ENCODE measurements at places on chromosomes 3 and 15.

DNA sequence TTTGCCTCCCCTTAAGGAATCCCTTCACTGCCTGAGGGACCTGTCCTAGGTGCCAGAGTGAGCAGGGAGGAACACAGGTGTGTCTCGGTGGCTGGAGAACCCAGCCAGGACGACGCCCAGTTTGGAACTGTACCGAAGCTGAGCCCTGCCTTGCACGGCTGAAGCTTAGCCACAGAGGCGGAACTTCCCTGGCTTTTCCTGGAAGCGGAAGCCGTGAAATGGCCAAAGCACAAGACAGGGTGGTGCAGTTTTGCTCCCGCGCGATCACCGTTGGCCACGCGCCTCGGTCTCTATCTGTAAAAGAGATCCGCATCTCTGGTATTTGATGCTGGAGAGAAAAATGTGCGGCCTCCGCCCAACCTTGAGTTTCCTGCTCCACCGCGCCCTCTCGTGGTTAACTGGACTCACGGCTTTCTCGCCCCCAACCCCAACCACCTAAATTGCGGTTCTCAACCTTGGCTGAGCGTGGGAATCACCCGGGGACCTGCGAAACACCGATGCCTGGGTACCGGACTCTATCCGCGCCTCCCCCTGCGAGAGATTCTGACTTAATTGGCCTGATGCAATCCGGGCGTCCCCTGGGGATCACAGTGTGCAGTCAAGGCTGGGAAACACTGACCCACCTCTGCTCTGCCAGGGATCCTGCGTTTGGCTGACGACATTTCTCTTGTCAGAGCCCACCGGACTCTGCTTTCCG is 70.7 kb upstream of the ABHD2 start:
- peak; percentile 83 for DNase-seq

GRCh38 chr3:172357850-172358754 is 90.2 kb downstream of the GHSR start:
- DNase-seq = no peak

GRCh38 chr3:144900366-144900765 is 928.7 kb downstream of the DIPK2A start:
- DNase-seq = no peak

GRCh38 chr15:49918121-49918520 is 200.9 kb downstream of the ATP8B4 start:
- no peak for DNase-seq

GRCh38 chr3:195752066-195752465 is 31.3 kb downstream of the MUC20 start:
- DNase-seq = no peak

- no peak for DNase-seq
Observed at GRCh38 chr15:57085267-57085666, 166.8 kb downstream of the TCF12 start.

GRCh38 chr15:59751552-59752413 is 62.7 kb upstream of the BNIP2 start:
- DNase-seq = no peak

DNA sequence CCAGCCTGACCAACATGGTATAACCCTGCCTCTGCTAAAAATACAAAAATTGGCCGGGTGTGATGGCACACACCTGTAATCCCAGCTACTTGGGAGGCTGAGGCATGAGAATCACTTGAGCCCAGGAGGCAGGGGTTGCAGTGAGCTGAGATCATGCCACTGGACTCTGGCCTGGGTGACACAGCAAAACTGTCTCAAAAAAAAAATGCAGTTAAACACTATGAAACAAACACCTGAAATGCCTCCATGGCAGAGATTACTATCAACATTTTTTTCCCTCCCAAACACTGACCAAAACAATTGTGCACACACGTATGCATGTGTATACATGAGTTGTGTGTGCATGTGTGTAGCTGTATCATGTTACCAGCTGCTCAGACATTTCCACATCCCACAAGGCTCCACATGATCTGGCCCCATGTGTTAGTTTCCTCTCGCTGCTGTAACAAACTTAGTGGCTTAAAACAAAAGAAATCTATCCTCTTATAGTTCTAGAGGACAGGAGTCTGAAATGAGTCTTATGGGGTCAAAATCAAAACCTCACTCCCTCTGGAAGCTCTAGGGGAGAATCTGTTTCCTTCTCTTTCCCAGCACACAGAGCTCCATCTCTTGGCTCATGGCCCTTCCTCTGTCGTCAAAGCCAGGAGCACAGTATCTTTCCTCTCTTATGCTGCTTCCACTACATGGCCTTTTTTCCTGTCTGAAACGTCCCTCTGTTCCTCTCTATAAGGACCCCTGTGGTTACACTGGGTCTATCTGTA is 34.5 kb downstream of the SLC41A3 start:
- DNase-seq = no peak

GRCh38 chr3:41104147-41104546 is 95.2 kb upstream of the CTNNB1 start:
- no peak for DNase-seq

DNA sequence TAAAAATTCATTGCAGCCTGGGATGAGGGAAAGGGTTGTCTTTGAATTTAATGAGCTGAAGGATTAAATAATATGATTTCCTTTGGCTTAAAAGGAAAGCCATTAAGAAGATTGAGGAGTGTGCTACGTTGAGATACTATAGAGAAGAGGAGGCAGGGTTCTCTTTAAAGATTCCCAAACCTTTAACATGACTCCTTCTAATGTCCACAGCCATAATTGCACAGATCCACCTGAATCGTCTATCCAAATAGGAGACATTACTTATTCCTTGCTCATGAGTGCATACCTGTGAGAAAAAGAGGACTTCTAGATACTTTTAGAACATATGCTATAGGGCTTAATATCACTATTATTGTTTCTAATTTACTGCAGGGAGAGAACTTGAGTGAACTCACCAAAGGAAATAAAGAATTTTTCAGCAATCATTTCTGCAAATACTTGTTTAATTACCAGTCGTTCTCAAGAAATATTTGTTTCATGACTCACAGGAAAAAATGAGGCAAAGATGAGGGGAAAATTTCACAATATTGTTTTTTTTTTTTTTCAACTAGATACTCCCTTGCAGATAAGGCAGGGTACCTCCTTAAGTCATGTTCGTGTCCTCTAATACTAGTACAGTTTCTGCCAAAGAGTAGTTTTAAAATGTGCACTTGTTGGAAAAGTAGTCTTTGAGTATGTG is 8.9 kb upstream of the SUCNR1 start:
- no peak for DNase-seq

DNA sequence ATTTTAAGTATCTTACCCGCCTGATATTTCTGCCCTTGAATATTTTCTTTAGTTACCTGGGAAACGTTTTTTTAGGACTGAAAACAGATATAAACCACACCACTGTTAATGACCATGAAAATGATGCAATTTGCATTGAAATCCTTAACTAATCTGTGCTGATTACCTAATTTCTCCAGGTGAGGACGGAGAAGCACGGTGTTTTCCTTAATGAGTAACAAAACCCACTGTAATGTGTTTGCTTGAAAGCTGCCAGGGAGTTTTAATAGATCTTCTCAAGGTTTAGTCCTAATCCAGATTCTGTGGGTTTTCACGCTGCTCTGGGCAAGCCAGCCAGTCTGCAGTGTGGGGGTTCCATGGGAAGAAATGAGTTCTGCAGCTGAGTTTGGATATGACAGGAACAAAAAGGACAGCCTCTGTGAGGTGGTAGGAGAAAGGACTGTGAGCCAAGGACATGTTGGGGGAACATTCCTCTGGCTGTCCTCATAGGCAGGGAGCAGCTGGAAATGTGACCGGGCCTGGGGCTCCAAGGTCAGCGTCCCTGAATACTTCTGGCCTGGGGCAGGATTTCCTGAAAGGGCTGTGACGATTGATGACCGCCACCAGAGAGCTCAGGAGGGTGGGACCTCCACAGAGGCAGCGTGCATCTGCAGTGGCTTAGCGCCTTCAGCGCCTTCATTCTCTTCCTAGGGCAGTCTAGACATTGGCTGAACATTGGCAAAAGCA is 18.6 kb downstream of the THSD4 start:
- no peak for DNase-seq

GRCh38 chr15:77393471-77393840 is 26.4 kb downstream of the PEAK1 start:
- no peak for DNase-seq

- no peak for DNase-seq
Observed at GRCh38 chr3:69422751-69423150, 36.9 kb upstream of the FRMD4B start.

- DNase-seq = no peak
Observed at GRCh38 chr15:67880651-67881182, 40.9 kb upstream of the RNU6-1 start.

DNA sequence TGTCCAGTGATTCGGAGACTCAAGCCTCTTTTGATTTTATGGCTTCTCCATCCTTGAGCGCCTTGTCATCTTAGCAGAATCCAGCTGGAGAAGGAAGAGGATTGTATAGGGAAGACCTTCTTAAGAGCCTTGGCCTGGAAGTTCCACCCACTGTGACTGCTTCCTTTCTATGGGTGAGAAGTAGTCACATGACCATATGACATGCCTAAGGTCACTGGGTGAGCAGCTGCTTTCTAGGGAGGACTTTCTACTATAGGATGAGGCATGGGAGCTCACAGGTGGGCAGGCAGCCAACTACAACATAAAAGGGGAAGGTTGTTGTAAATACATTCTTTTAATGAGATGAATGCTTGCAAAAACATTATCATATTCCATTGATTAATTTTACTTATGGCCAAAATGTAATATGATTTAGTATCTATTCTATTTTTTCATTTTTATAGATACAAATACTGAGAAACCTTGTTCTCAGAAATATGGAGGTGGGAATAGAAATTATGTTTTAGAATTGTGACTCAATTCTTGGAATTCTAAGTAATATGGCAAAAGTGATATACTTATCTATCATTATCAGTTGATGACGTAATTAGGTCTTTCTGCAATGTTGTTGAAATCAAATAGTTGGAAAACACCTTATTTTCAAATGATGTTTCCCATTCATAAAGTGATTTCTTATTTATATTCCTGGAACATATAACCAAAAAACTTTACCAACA is 53.6 kb upstream of the MINAR1 start:
- DNase-seq = no peak

GRCh38 chr3:58419780-58420507 is 13.7 kb downstream of the PDHB start:
- DNase-seq = no peak

DNA sequence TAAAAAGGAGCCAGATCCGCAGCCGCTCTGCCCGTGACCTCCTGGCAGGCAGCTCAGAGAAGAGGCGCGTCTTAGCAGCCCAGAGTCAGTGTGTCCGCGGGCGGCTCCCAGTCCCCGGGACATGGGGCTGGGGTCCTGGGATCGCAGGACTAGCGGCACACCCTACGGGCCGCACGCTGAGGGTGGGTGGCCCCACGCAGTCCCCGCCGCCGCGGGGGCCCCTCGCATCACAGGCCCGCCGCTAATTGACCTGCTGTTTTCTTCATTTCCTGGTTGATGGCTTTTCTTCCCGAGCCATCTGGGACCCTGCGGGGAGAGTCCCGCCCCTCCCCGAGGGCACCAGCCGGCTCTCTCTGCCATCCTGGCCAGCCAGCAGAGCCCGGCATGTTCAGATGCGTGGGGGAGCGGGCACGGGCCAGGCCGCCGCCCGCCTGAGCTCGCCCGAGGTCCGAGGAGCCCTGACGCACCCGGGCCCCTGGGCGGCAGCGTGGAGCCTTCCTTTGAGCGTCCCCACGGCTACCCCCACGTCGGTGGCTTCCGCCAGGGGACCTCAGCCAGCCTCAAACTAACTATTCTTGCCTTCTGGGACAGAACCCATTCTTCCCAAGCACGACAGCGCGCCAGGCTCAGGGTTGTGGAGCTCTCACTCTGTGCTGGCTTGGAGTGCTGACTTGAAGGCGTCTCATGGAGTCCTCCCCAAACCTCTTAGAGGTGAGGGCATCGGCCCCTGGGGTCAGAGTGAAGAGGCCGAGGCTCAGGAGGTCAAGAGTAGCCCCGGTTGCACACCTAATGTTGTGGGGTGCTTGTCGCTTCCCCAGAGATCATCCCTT is 34.6 kb upstream of the CACNA2D3 start:
- no peak for DNase-seq

GRCh38 chr15:35305946-35306345 is 220.9 kb upstream of the NANOGP8 start:
- no peak for DNase-seq

DNA sequence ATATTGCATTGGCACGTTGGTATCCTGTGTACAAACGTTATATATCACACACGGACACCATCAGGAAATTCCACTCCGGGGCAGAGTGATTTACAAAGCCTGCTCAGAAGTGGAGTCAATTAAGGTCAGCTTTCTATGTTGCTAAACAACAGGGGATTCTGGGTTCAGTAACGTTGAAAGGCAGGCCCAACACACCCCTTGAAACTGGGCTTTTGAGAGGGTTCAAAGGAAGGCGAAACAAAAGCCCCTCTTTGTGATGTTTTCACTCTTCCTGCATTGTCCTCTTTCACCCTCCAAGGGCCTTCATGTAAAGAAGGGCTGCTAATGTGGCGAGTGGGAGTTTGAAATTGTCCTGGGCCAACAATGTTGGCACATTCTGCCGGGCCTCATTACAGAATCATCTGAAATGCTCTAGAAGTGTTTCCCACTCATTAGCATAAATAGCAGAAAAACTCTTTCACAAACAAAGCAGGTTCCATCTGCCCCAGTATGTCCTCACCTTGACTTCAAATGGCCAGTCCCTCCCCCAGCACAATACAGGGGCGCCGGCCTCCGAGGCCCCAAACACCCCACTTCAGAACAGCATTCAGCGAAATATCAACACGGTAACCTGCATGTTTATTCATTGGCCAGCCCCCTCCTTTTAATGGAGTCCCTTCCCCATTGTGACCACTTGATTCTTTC is 76.4 kb downstream of the HES1 start:
- DNase-seq = no peak

DNA sequence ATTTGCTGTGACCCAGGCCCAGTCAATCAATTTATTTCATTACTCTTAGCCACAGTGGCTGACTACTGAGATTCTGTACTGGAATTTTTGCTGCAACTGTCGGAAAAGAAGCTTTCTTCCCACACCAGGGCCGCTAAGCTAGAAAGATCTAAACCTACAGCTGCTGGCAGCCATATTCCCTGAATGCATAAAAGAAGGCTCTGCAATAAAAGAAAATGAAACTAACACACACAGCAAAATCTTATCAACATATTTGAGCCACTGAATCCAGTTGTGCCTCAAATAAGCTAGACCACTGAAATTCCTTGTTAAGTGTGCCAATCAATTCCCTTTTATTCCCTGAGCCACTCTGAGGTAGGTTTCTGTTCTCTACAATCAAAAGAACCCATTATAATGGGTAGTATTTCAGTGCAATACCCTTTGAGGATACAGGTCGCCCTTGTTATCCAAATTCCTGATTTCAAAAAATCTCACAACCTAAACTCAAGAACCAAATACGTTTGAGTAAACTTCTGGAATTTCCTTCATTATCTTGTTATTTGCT is 60.3 kb downstream of the MYO9A start:
- DNase-seq = no peak

DNA sequence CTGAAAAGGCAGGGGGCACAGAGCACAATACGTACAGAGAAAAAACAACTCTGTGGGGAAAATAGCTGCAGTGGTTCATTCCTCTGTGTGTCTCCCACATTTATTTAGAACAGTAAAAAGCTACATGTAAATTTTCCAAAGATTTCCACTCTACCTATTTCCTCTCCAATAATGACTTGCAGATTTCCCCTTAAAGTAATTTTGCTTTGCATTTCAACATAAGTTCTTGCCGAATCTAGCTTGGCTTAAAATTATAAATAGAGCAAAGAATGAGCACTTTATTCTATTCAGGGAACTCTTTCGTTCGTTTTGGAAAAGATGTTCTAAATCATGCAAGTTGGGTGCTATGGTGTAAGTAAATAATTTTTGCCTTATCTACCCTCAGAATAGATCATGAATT is 58.2 kb upstream of the NR2E3 start:
- DNase-seq = no peak

GRCh38 chr3:11477407-11477911 is 166.3 kb downstream of the VGLL4 start:
- DNase-seq = no peak
